ENCODE measurements at places on chromosomes 12 and 14. TPM values are rescaled to one million over a fixed set of nuclear protein-coding genes. Genes with fewer than 3 reads are reported as not detected.
A peak's percentile ranks its signal among the peaks of the same experiment; 100 is the strongest.

GRCh38 chr12:62931477-62931876 lies 3.5 kb downstream of the PPM1H start:
- DNase-seq = no peak

GRCh38 chr14:89254166-89254909 lies 162.7 kb downstream of the FOXN3 start:
- DNase-seq = no peak

- no peak for DNase-seq
Measured at GRCh38 chr12:51062631-51063397, 14.7 kb downstream of the LETMD1 start.

SLC48A1 gene
- 10.1 TPM for total RNA-seq

DNA sequence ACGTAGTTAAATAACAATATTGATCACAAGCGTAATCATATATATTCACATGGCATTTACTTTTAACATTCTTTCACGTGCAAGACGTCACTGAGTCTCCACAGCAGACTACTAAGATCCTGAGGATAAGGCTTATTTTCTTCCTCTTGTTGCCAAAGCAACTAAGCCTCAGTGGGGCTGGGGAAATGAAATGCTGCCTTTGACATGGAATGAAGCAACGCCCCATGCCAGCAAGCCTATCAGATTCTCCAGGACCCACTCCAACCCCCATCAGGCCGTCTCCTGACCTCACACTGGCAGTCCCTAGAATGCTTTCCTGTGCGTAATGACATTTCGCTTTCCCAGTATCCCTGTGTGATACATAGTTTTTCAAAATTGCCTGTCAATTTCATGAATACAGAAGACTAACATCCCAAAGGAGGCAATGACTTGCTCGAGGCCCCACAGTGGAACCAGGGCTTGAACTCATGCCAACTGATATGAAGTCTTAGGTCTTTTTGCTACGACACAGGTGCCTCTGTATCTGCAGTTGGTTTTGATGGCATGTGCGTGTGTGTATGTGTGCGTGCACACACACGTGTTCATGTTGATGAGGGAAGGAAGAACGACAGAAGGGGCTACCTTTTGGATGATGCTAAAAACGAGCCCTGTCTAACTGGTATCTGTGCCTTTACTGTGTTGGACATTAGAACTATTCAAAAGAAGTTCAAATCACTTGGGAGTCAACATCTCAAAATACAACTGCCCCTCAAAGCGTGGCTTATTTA lies 239.1 kb downstream of the VRK1 start:
- no peak for DNase-seq

- DNase-seq = peak; percentile 30
Measured at GRCh38 chr12:21677622-21678277, 20.1 kb upstream of the LDHB start.

ADCY4 gene
- total RNA-seq = 34.9 TPM

IL22 gene
- not detected for total RNA-seq

TAS2R42 gene
- total RNA-seq = not detected

GRCh38 chr14:61099216-61099835 lies 118.3 kb downstream of the SLC38A6 start:
- DNase-seq = no peak

DNA sequence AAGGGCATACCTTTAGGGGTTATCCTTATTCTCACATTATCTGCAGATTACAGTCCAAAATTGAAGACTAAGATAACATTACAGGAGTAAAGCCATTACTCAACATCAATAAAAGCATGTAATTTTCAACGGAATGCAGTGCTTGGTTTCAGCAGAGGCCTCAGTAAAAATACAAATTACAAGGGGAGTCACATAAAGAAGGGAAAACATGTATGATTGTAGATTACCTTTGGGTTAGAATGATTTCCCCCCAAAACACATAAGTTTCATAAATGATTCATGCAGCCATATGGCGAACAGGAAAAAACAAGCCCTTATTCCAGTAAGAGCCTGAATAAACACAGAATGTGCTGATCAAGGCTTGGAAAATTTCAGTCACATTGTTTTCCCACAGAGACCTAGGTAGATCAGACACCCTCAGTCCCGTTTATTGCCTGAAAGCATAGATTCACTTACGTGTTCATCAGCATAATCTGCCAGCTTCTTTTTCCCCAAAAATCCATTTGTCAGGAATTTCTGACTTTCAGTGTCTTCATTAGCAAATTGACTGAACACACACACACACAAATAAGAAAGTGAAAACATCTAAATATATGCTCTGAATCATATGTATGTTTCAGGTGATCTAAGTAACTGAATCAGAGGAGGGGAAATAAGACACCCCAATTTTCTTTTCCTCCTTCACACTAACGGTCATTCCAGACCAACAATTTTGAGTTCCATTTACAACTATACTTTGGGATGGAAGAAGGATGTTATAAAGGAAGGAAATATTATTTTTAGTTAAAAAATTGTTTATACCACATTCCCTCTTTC lies 37.5 kb downstream of the SLC38A4 start:
- DNase-seq = peak; percentile 97

- no peak for DNase-seq
Measured at GRCh38 chr14:49250109-49250508, 336.1 kb downstream of the RPS29 start.

DNA sequence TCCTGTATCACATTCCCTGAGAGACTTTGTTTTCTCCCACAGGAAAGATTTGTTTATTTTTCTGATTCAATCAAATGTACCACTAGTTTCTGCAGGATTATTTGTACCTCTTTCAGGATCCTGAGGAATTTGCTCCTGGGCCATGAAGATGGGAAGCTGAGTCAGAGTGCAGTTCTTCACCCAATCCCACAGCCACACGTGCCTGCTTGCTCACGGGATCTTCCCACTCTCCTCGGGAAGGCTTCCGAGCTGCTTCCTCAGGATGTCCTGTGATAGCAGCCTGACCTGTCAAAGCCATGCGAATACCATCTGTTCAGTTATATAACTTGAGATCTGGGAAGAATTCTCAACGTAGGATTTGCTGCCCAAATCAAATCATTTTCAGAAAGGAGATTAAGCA lies 41.8 kb upstream of the HIF1A start:
- DNase-seq = peak; percentile 67

DNA sequence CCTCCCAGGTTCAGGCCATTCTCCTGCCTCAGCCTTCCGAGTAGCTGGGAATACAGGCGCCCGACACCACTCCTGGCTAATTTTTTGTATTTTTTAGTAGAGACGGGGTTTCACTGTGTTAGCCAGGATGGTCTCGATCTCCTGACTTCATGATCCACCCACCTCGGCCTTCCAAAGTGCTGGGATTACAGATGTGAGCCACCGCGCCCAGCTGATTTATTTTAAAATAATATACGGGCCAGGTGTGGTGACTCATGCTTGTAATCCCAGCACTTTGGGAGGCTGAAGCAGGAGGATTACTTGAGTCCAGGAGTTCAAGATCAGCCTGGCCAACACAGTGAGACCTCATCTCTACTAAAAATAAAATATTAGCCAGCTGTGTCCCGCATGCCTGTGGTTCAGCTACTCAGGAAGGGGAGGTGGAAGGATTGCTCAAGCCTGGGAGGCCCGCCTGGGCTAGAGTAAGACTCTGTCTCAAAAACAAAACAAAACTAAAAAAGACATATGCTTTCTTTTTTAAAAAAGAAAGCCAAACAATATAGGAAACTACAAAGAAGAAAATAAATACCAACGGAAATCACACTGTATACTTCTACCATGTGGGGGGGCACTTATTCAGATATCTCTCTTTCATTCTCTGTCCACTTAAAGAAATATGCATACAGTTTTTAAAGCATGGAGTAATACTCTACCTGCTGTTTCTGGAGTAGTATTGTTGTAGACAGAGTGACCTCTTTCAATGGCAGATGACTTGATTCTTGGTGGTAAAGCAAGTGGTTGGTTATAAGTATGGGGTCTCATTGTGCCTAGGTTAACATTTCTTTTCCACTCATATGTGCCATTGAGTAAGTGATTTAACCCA lies 930 bp upstream of the MIA2 start:
- no peak for DNase-seq

DNA sequence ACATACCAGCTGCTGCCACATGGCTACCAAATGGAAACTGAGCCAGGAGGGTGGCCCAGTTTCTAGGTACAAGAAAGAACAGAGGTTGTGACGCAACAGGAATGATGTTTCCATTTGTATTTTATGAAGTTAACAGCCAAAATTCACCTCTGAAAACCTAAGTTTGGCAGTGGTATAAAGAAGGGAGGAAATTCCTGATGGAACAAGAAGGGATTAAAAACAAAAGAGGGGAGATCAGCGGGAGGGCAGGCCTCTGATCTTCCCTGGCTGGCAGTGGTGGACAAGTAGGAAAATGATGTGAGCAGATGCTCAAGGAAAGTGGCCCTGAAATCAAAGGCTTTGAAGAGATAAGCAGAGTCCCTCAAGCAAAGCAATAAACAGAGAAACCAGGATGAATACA lies 47.3 kb upstream of the BCL2L14 start:
- no peak for DNase-seq

GRCh38 chr12:131028587-131029338 lies 75.1 kb downstream of the ADGRD1 start:
- no peak for DNase-seq

- DNase-seq = no peak
Measured at GRCh38 chr12:121289962-121290361, 6.5 kb downstream of the CAMKK2 start.

DNA sequence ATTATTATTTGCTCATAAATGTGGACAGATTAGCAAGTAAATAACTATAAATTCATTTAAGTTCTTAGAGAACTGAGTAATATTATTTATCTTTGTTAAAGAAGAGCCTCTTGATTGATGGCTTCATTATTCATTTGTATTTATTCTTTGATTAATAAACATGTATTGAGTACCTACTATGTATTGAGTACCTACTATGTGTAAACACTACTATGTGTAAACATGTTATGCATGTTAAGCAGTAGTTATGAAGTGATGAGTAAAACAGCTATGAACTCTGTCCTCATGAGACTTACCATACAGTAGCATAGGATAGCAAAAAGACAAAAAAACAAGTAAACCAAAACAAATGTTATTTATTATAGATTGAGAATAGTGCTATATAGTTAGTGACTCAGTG lies 61.9 kb downstream of the MNAT1 start:
- no peak for DNase-seq

GRCh38 chr12:83261998-83262397 lies 575.3 kb downstream of the TMTC2 start:
- DNase-seq = no peak

DNA sequence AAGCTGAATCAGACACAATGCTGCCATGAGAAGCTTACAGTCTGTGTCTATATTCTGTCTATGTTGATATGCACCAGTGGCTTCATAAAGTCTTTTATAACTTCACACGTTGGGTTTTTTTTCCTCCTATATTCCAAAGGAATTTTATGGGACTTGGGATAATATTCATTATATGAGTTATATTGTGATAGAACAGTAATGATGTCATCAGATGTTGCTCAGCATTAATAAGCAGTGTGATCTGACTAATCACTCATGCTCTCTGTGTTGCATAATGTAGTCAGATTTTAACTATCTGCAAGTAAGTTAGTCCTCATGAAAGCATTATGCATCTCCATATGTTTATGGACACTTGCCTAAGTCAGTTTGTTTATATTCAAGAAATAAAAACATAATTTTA lies 159.6 kb downstream of the PLCZ1 start:
- DNase-seq = no peak

SERPINA6 gene
- total RNA-seq = not detected

METTL25 gene
- total RNA-seq = 8.1 TPM

ANAPC5 gene
- 115 TPM for total RNA-seq

TTC9 gene
- 0.20 TPM for total RNA-seq

DNA sequence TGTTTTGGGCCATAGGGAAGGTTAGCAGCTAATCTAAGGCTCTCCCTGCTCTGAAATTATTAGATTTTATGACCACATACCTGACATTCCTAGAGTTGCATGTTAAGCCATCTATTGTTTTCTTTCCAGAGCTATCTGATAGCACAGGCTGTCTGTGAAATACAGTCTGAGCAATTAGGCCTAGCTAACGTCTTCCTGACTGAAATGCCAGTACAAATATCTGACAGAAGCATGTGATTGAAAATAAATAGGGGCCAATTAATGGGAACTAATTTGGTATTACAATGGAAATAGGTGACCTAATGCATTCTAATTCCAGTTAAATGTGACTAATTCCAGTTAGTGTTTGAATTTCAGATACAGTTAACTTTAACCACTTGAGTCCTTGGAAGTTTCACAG lies 115.2 kb downstream of the C12orf75 start:
- DNase-seq = peak; percentile 96

DNA sequence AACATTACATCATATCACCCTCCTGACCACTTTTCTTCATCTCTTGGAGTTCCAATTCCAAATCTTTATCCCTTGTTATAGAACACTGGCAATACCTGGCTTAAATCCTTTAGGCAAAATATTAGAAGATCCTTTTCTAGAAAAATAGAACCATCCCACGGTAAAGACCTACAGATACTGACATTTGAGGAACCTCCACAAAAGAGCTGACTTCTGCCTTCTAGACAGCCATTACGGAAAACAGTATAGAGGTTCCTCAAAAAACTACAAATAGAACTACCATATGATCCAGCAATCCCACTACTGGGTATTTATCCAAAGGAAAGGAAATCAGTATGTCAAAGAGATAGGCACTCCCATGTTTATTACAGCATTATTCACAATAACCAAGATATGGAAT lies 241.7 kb upstream of the AMIGO2 start:
- no peak for DNase-seq

PTMS gene
- 45.1 TPM for total RNA-seq

- peak; percentile 40 for DNase-seq
Measured at GRCh38 chr14:74906925-74907521, 16.0 kb downstream of the RPS6KL1 start.

DNA sequence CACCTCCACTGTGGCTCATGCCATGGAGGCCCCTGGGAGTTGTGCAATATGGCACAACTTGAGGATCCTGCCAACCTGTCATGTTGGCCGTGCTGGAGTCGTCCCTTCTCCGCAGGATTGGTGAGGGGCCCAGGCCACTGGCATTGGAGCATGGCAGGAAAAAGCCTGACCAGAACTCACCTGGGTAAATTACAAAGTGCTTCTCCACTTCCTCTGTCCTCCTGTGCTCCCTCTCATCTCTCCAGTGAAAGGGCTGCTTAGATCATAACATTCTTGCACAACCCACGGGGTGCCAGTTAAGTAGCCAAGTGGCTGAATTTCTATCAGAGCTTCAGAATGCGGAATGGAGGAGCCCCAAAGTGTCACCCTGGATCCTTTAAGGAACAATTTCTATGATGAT lies 381.0 kb downstream of the DPF3 start:
- no peak for DNase-seq

Measured in lung microvascular endothelial cell (primary cell).